NCI-H1092 (cell line): ENCODE measurements at places on chromosomes 5 and 9.

DNA sequence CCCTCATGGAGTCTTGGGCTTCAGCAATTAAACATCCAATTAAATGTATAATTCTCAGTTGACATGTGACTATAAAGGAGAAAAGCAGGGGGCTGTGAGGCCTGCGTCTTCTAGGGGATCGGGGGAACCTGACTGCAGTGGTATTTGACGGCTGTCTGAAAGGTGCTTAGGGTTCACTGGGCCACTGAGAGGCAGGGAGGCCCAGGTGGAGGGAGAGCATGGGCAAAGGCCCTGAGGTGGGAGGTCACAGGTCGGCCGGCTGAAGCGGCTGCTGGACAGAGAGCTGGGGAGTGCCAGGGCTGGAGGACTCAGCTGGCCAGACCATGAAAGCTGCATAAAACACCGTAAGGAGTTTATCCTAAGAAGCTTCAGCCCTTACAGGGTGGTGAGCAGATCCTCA lies 23.9 kb downstream of the ERGIC1 start:
- DNase-seq, result no peak

DNA sequence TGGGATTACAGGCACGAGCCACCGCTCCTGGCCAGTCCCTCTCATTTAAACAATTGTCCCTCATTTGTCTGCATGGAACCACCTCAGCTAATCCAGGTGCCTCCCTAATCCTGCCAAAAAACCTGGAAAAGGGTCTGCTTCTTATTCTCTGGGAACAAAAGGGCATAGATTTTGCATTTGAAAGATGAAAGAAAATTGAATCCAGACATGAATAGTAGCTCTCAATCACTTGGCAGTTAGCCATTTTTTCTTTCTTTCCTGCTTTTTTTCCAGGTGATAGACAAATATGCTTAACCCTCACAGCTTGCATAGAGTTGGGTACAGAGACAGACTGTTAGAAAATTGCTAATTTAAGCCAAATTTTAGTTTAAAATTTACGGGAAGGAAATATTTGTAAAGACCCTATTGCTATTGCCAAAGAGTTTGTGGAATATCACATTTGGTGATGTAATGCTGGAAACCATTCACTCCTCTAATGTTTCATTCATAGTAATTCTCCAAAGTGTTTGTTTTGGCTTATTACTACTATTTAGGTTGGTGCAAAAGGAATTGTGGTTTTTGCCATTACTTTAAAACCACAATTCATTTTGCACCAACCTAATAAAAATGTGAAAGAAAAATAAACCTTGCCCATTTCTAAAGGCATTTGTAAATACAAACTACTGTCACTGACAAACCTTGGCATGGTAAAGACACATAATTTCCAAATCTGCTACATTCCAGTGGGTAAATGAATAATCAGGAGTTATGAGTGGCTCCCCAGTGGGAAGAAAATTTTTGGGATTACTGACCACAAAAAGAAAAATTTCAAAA lies 80.5 kb upstream of the JAK2 start:
- peak; percentile 74 for DNase-seq

DNA sequence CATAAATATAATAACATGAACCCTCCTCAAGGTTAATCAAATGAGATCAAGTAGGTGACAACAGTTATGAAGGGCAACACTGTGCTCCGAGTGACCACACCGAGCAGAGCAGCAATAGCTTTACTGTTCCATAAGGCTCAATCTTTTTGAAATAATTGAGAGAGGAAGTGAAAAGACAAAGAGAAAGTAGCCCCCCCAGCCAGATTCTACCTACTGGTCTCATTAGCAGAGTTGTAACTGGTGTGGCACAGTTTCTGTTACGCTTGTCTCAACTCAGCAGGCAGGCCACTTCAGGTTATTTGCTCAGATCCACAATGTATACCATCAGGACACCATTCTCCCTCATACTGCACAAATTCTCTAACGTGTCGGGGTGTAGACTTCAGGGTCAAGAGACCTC lies 14.0 kb downstream of the PRUNE2 start:
- no peak for DNase-seq

DNA sequence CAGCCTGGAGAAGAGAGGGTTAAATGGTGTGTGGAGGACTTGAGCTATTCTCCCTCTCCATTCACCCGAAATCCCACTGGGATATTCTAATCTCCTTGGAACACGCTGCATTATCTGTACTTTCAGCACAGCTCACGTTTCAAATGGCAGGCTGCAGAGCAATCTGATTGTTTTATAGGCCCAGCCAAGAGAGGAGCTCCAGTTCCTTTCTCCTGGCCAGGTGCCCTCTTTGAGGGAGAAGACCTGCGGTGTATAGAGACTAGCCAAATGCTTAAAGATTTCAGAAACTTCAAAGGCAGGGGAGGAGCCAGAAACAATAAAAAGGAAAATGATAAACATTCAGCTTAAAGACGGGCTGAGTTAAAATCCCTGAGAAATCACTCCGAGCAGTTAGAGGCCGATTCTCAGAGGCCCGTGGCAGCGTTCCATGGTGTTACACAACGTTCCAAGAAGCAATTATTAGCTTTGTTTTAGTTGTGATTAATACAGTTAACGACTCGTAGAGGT lies 564.0 kb upstream of the KLF4 start:
- DNase-seq, result peak; percentile 62

DNA sequence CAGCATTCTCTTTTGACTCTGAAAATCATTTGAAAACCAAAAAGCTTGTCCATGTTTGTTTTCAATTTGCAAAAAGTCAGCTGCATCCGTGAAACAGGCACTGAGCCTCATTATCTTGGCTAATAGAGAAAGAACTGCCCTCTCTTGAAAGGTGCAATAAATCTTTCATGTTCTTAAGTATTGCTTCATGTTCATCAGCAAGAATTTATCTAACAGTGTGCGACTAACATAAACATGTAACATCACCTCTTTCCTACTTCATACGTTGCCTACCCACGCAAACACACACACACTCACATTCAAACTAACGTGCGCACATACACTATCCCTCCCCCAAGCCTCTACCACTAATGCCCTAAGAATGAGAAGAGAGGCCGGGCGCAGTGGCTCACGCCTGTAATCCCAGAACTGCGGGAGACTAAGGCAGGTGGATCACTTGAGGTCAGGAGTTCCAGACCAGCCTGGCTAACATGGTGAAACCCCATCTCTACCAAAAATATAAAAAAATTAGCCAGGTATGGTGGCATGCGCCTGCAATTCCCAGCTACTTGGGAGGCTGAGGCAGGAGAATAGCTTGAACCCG lies 629.7 kb upstream of the ZNF608 start:
- no peak for DNase-seq

- DNase-seq, result no peak
Measured at GRCh38 chr5:139843991-139844390, 48.4 kb downstream of the PSD2 start.

DNA sequence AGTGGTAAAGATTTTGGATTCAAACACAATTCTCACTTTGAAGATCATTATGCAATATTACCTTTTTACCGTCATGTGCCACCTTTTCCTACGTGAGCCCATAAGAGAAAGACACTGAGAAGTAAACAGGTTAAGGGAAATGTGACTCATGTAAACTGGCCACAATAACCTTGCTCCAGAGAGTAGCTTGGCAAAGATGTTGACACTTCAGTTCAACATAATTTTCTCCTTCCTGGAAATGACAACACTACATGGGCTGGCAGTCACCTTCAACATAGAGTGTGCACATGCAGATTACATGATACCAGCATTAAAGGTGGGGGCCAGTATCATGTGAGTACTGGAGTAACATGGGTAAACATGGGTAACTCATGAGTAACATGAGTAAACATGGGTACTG lies 141.9 kb downstream of the CDK5RAP2 start:
- DNase-seq, result no peak

DNA sequence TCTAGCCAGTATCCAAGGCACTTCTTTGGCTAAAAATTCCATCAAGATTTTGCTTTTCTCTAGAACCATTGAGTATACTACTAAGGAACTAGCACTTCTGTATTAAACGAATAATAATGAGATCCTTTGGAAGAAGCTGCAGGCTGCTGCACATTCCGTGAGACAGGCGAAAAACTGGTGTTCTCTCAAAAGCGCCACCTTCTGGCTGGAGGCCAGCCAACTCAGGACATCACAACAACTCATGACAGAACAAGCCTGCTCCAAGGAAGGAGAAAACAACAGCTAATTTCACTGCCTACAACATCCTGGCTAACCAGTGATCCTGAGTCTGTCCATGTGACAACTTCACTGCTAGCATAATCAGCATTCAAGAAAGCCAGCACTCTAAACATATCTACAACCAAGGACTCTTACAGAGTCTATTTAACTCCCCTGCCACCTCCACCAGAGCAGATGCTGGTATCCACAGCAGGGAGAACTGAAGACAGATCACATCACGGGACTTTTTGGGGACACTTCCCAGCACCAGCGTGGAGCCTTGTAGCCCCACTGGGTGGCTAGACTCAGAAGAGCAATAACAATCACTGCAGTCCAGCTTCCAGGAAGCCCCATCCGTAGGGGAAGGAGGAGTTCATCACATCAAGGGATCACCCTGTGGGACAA lies 150.5 kb downstream of the YTHDC2 start:
- no peak for DNase-seq

- no peak for DNase-seq
Measured at GRCh38 chr5:60207040-60207439, 313.5 kb upstream of the PDE4D start.

- no peak for DNase-seq
Measured at GRCh38 chr5:23740029-23740428, 232.6 kb downstream of the PRDM9 start.

DNA sequence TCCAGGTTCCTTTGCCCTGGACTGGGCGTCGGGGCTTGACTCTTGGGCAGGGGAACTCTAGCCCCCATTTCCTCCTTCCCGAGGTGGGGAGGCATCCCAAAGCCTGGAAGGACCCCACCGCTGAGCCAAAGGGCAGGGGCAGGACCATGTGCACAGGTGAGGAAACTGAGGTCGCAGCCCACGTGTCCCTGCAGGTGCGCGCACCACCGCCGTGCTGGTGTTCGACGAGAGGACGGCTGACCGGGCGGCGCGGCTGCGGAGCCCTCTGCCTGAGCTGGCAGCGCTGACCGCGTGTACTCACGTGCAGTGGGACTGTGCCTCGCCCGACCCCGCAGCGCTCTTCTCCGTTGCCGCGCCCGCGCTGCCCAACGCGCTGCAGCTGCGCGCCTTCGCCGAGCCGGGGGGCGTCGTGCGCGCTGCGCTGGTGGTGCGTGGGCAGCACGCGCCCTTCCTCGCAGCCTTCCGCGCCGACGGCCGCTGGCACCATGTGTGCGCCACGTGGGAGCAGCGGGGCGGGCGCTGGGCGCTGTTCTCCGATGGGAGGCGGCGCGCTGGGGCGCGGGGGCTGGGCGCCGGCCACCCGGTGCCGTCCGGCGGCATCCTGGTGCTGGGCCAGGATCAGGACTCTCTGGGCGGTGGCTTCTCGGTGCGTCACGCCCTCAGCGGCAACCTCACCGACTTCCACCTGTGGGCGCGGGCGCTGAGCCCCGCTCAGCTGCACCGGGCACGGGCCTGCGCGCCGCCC lies 2.8 kb downstream of the ADGRD2 start:
- DNase-seq, result no peak

DNA sequence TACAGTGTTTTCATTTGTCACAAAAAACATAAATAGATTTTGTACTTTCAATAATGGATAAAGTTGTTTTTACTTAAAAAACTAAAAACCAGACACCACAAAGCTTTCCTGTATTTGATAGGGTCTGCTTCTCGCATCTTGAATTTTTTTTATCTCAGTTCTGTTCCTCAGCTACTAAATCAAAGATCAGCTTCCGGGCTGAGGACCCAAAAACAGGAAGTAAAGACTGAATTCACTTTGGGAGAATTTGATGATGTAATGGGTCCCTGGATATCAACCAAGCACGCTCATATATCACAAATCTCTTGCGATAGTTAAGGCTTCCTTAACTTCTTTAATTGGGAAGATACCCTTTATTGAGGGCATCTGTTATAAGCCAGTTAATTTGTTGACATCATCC lies 24.1 kb downstream of the ITK start:
- DNase-seq, result no peak

DNA sequence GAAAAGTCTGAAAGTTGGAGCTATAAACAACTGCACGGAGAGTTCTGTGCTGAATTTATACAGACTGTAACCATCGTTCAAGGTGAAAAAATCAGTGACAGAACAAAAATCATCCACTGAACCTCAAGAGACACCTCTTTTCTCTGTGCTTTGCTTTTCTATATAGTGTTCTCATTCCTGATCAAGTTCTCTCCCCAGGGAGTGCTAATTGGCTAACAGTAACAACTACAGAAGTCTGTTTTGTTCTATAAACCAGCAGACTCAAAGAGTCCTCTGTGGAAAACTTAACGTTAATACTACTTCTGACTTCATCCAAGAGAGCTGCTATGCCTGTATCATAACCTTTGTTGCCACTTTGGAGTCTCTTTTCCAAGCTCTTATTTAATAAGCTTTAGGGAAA lies 1388.3 kb upstream of the C9orf72 start:
- DNase-seq, result no peak

GRCh38 chr5:86971034-86971571 lies 296.6 kb upstream of the RASA1 start:
- no peak for DNase-seq

DNA sequence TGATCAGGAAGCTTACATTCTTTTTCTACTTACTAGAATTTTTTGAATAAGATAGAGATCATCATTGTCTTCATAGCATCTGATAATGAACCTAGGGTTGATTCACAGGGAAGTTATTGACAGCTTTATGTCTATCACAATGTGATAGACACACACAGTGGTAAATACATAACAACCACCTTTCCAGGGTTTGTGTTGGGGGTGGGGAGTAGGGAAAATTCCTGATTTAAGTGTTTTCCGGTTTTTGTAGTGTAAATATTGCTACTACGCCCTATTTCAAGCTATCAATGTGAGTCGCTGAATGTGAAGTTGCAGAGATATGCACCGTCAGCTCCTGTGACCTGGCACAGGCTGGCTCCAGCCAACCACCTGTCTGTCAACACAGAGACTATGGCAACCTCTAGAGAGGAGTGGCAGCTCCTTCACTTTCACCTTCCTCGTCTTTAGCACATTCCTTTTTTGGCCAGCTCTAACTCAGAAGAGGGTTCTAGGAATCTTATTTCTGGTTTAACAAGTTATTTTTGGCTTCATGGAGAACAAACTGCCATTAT lies 224.9 kb downstream of the MAT2B start:
- DNase-seq, result no peak

DNA sequence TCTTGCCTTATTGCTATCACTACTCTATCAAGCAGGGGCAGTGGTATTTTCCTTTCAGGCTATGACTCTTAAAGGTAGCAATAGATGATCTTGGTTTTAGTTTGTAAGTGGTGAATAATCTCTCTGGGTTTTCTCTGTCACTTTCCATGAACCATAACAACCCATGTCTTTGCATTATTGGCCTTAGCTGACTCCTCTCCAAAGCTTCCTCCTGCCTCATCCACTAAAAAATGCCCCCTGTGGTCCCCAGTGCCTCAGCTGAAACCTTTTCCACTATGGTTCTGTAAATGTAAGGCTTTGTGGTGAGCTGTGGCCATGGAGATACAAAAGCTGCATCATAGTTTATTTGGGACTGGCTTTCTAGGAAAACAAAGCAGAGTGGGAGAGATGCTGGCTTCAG lies 128.8 kb downstream of the GPBP1 start:
- DNase-seq, result no peak

- DNase-seq, result no peak
Measured at GRCh38 chr9:126330536-126330935, 3.9 kb downstream of the MVB12B start.

GRCh38 chr9:133257465-133257956 lies 17.5 kb downstream of the ABO start:
- DNase-seq, result no peak

GRCh38 chr9:61674465-61674864 lies 484.6 kb downstream of the SPATA31A7 start:
- DNase-seq, result no peak

- no peak for DNase-seq
Measured at GRCh38 chr5:71905834-71906711, 187.0 kb downstream of the CARTPT start.
